ENCODE measurements at places on chromosomes 4 and X. TPM values are rescaled to one million over a fixed set of nuclear protein-coding genes. Genes with fewer than 3 reads are reported as not detected.
A peak's percentile ranks its signal among the peaks of the same experiment; 100 is the strongest.

GRCh38 chr4:81356621-81357020 lies 115.1 kb downstream of the RASGEF1B start:
- no peak for DNase-seq

DNA sequence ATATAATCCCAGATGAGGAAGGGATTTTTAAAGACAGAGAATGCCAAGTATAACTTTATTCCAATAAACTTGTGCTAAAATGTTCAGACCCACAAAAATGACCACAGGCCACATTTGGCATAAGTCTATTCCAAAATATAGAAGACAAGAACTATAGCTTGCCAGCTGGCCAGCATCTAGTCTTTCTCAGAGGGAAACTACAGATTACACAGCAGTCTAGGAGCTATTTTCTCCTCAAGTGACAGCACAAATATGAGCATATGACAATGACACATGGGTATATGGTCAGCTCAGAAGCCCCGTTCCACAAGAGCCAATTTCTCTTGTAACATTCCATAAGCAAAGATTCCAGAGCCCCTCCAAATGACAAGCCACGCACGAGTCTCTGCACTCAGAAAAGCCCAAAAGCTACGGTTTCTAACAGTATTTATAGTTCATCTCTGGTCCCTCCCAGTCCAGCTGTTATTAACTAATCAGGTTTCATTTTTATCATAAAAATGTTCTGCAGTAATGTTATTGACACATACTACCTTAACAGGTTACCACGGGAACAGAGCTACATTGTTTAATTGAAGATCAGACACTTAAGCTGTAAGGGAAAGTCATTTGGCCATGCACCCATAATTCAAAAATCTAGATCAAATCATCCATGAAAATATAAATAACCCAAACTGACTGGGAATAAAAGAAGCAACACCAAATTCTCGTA lies 70.3 kb downstream of the RAB28 start:
- DNase-seq = no peak

- no peak for DNase-seq
Measured at GRCh38 chrX:47746446-47746845, 87.5 kb upstream of the UXT start.

- DNase-seq = no peak
Measured at GRCh38 chr4:54937501-54937900, 187.9 kb downstream of the KDR start.

DNA sequence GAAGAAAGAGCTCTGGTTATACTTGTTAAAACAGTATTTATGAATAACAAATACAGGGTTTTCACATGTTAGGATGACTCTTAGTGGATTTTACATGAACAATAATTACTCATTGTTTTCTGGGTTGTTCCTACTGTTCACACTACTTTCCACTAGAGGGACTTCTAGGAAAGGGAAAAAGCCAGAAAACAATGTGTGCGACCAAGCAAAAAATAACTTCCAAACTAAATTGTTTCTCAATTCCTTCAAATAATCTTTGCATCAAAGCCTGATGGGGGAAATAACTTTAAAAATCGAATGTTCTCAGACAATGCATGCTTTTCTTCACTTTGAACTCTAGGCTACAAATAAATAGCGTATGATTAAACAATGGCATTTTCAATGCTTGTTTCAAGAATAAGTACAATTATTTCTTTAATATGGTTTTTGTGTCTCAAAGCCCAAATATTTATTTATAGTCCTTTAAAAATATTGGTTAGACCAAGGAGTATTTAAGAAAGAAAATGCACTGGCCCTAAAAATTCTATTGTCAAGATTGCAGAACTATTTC lies 72.1 kb upstream of the ETNPPL start:
- DNase-seq = no peak

GRCh38 chr4:42646013-42646784 lies 10.7 kb downstream of the ATP8A1 start:
- no peak for DNase-seq

GRCh38 chr4:3119464-3119863 lies 45.0 kb downstream of the HTT start:
- no peak for DNase-seq

Gene REELD1
- not detected for total RNA-seq

Gene PF4V1
- total RNA-seq = not detected

GRCh38 chr4:177907736-177908424 lies 465.6 kb upstream of the AGA start:
- DNase-seq = no peak

DNA sequence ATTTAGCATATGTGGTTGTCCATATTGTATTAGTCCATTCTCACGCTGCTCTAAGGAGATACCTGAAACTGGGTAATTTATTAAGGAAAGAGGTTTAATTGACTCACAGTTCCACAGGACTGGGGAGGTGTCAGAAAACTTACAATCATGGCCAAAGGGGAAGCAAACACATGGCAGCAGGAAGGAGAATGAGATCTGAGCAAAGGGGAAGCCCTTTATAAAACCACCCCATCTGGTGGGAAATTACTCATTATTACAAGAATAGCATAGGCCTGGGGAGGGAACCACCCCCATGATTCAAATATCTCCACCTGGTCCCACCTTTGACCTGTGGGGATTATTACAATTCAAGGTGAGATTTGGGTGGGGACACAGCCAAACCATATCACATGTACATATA lies 122.6 kb upstream of the ANK2 start:
- DNase-seq = no peak

GRCh38 chr4:40601641-40602040 lies 28.0 kb downstream of the RBM47 start:
- no peak for DNase-seq

DNA sequence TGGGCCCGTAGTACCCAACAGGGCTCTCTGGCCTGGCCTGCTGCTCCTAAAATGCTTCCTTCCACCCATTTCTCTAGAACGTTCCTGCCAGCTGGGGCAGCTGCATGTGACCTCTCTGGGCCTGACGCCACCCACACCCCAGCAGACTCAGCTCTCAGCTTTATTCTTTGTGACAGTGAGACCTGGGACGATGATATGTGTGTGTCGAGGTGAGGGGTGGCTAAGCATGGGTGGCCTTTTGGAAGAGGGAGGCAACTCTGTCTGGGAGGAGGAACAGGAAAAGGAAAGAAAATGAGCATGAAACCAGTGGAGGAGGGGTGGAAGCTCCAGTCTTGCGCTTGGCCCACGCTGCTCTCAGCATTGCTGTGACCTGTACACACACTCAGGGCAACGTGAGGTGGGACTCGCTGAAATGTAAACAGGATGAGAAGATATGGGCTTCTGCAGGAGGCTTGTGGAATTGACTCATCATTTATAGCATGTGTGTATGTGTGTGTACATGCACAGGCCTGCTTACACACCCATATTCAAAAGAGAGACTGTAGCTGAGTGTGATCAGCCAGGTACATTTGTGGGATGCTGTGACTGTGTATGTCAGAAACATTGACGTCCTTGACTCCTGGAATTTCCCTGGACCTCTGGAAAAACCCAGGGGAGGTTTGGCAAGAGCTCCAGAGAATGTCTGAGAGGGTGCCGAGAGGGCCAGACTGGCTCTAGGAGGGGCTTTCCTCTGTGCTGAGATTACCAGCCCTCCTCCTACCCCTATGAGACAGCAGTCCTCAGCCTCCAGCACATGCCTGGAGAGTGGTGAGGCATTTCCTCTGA lies 137.9 kb downstream of the PJA1 start:
- peak; percentile 47 for DNase-seq

Gene MAGEC1
- not detected for total RNA-seq

DNA sequence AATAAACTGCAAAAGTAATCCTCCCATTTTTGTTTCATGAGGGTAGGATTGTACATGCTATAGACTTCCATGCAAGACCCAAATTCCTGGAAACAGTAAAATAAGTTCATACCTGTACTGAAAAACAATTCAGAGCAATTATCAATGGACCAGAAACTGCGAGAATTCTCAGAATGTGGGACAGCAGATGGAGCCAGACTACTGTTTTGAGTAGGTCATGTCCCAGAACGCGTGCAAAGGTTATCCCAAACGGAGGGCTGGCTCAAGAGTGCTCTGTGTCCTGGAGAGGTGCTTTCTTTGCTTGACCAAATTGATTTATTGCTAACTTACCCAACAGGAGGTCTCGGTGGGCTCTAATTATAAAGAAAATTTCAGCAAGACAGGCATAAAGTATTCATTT lies 1.7 kb upstream of the MAGEH1 start:
- DNase-seq = peak; percentile 15

DNA sequence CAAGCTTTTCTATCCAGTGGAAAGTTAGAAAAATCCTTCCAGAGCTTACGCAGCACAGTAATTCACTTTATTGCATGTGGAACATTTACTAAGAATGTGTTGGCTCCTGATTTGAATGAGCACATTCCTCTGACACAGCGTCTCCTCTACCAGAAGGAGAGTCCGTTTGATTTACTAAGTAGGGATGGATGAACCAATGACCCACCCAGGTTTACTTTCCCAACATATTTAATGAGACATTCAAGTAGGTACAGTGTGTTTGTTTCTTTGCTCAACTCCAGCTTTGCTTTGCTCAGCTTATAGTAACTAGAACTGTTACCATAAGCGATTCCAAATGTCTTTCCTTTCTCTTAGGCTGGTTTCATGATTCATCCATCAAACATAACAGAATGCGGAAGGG lies 161.7 kb downstream of the SMARCA1 start:
- DNase-seq = no peak

Gene EFHC2
- 8.0 TPM for total RNA-seq

Gene RHOXF2B
- not detected for total RNA-seq

Gene UCP1
- not detected for total RNA-seq

Gene HNRNPH2
- 35.5 TPM for total RNA-seq

GRCh38 chr4:104896660-104897645 lies 249.7 kb upstream of the TET2 start:
- DNase-seq = no peak

DNA sequence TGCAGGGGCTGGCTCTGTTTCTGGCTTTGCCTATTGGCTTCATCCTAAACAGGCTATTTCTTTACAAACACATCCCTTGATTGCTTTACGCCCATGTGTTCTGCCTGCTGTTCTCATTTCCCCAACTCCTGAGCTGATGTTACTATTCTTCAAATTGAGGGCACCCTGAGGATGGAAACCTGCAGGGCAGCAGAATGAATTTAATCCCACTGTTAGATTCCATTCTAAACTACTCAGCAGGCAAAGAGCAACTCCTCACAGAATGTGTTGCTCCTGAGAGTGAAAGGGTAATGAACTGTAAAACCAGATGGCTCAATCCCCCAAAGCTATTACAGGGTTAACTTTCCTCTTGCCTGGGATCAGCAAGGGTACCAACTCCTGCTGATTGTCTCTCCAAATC lies 75.7 kb downstream of the ANKRD50 start:
- no peak for DNase-seq

Gene MTNR1A
- 0.55 TPM for total RNA-seq

GRCh38 chr4:161892951-161893350 lies 270.8 kb downstream of the FSTL5 start:
- DNase-seq = no peak

Gene HELT
- total RNA-seq = not detected

GRCh38 chr4:139915037-139915436 lies 238.9 kb downstream of the MAML3 start:
- DNase-seq = no peak

Data from stomach (tissue), 19 donors.